ENCODE measurements at places on chromosomes 1 and 21.

GRCh38 chr1:111236806-111237205, 9.3 kb downstream of the CHI3L2 start:
- no peaks in the 10 kb centered on the region for H3K27me3 ChIP-seq
- no peak overlapping the region for H3K27ac ChIP-seq
- no peak for DNase-seq
- H3K4me1 ChIP-seq = no peaks in the 10 kb centered on the region

- H3K27me3 ChIP-seq = no peaks in the 10 kb centered on the region
- no peak overlapping the region for H3K4me3 ChIP-seq
- H3K27ac ChIP-seq = no peak overlapping the region
These were observed 225.4 kb downstream of the SMYD3 start for GRCh38 chr1:246281639-246282038.

DNA sequence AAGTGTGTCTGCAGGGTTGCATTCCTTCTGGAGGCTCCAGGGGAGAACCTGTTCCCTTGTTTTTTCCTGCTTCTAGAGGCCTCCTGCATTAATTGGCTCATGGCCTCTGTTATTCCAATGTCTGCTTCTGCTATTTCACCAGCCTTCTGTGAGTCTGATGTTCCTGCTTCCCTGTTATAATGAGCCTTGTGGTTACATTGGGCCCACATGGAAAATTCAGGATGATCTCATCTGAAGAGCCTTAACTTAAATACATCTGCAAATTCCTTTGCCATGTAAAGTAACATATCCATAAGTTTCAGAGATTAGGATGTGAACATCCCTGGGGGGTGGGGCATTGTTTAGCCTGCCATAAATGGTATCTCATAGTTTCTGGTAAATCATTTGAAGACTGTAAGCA, 181.1 kb downstream of the RWDD3 start:
- H3K27me3 ChIP-seq = no peaks in the 10 kb centered on the region
- H3K4me3 ChIP-seq = no peak overlapping the region
- H3K4me1 ChIP-seq = no peaks in the 10 kb centered on the region
- DNase-seq = no peak

- H3K27ac ChIP-seq = no peak overlapping the region
- no peak overlapping the region for H3K4me3 ChIP-seq
- no peak for DNase-seq
These were observed 211.6 kb downstream of the LMX1A start for GRCh38 chr1:165144757-165145397.

DNA sequence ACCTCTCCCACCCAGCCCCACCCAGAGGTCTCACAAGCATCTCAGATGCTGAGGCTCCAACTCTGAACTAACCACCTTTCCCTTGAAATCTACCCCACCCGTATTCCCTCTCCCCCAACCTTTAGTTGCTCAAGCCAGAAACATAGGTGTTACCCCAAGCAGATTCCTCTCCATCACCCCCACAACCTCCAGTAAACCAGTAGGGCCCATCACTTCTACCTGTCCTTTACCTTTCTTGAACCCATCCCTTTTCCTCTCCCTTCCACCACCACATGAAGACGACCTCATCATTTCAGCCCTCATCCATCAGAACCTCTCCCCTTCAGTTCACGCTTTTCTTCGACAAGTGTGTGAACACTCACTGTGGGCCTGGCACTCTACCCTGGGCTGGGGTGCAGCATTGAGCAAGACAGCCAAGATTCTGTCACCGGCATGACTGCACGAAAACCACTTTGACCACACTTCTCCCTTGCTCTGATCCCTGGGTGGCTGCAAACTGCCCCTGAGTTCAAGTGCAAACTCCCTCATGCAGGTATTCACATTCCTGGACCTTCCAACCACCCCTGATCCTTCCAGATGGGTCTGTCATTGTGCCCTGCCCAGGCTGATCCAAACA, 65.5 kb upstream of the LAPTM5 start:
- H3K27me3 ChIP-seq = no peaks in the 10 kb centered on the region
- H3K4me1 ChIP-seq = peaks cover 21% of the 10 kb centered on the region
- no peak for DNase-seq
- H3K36me3 ChIP-seq = no peaks in the 10 kb centered on the region
- H3K27ac ChIP-seq = peak overlapping the region; percentile 96
- H3K4me3 ChIP-seq = no peak overlapping the region

- H3K4me1 ChIP-seq = peaks cover 12% of the 10 kb centered on the region
- no peaks in the 10 kb centered on the region for H3K27me3 ChIP-seq
- no peak for DNase-seq
- H3K4me3 ChIP-seq = no peak overlapping the region
- H3K27ac ChIP-seq = no peak overlapping the region
- H3K36me3 ChIP-seq = no peaks in the 10 kb centered on the region
These were observed 66.6 kb downstream of the MAN1C1 start for GRCh38 chr1:25683177-25683576.

Measured in esophagus muscularis mucosa (tissue), 4 donors.